ENCODE measurements at places on chromosomes 6 and 20.

GRCh38 chr6:139943391-139943790 is 568.9 kb upstream of the CITED2 start:
- peak; percentile 99 for DNase-seq

DNA sequence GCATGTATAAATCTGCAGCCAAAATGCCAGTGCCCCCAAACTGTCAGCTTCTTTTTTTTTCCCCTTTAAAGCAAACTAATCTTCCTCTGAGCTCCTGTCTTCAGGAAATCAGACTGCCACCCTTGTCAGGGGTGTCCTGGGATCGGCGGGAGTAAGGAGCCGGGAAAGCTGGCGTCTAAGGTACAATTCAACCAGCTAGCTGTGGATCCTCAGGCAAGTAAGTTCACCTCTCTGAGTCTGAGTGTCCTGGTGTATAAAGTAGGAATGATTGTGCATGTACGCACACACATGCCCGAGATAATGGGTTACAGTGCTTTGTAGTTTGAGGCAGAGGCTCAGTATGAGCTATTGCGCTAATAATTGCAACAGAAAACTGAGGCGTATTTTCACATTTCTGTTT is 98.3 kb downstream of the ANKRD60 start:
- DNase-seq: no peak

DNA sequence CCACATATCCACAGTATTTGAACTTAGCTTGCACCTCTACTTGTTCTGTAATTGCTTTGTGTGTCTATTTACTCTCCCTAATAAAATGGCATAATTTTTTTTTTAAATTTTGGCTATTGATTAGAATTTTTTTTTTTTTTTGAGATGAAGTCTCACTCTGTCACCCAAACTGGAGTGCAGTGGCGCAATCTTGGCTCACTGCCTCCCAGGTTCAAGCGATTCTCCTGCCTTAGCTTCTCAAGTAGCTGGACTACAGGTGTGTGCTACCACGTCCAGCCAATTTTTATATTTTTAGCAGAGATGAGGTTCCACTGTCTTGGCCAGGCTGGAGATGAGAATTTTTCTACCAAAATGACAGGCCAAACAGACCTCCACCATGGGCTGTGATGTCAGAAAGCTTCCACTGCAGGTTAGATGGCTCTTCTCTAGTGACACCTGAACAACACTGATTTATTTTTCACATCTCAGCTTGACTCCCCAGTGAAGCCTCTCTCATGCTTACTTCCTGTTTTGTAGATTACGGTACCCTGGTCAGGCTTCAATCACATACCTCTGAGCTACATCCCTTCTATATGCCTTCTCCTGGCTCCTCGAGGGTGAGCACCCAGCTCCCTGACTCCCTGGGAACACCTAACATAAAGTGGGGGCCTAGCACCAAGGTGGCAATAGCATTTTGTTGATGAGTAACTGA is 112.8 kb downstream of the ARHGAP18 start:
- no peak for DNase-seq

DNA sequence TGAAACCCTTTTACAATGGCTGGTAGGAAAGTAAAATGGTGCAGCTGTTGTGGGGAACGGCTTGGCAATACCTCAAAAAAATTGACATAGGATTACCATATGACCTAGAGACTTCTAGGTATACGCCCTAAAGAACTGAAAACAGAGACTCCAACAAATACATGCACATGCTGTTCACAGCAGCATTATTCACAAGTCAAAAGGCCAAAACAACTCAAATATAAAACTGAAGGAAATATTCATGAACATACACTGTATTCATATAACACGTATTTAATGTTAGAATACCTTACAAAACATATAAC is 74.6 kb downstream of the FOXA2 start:
- no peak for DNase-seq

GRCh38 chr20:37757550-37757949 is 63.7 kb downstream of the CTNNBL1 start:
- no peak for DNase-seq

DNA sequence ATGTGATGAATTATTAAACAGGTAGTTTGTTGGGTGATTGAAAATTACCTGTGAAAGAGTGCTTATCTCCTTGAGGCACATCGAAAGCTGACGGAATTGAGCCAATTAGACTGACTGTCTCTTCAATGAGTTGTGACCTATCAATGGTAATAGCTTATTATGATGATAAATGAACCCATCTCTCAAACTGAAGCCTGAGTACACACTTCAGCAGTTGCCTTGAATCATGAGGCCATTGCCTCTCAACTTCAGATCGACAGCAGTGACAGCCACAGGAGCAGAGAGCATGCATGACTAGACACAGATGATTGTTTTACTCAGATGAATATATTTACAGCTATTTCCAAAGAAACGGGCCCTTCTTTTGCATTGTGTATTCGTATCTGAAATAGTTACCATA is 323.9 kb downstream of the LAMA2 start:
- no peak for DNase-seq

DNA sequence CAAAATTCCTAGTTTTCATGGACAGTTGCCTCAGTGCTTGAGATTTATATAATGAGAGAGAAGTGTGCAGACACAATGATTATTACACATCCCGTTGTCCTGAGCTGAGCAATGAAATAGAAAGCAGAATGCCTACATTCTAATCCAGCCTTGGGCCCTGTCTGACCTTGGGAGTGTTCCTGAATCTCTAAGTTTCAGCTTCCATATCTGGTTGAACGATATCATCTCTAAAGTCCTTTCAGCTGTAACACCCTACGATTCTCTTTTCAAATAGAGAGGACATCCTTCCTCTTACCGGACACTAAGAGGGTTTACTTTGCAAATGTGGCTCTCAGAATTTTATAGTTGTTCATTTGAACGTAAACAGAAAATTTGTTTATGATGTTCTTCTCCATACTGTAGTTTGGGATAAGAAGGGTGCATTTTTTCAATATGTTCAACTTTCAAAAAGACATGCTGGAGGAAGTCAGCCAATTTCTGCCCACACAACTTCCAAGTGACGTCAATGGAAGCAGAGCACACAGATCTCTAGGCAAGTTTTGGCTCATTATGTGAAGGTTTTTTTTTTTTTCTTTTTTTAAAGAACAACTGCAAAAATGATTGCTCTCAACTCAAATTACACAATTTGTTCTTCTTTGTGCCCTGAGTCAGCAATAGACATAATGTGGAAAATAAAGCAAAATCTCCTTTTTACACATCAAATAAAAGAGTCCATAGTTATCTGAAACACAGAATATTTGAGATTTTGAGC is 50.4 kb downstream of the PDE7B start:
- peak; percentile 91 for DNase-seq

- peak; percentile 84 for DNase-seq
These were observed 41.5 kb downstream of the MAN1A1 start for GRCh38 chr6:119308048-119308570.

DNA sequence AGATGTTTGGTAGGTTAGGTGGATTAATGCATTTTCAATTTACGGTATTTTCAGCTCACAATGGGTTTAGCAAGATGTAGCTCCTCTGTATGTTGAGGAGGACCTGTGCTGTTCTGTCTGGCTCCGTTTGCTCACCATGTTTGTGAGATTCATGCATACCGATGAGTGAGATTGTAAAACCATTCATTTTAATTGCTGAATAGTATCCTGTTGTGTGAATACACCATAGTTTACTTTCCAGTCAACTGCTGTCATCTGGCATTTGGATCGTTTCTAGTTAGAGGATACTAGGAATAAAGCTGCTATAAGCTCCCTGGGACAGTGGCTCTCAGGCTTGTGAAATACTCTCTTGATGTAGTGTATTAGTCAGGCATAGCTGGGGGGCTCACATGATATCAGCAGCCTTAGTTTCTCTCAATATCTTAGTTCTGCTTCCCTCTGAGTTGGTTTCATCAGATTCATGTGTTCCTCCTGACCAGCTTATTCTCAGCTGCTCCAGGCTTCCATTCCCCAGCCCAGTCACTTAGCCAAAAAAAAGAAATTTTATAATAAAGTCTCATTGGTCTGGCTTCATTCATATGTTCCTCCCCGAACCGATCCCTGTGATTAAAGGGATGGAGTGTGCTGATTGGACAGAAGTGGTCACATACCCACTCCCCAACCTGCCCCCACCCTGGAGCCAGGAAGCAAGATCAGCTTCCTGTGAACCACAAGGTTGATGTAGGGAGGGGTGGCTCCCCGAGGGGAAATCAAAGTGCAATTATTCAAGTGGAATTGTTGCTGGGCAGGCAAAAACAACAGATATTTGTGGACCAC is 10.9 kb upstream of the B4GALT5 start:
- peak; percentile 58 for DNase-seq

GRCh38 chr6:40112350-40112749 is 178.1 kb upstream of the MOCS1 start:
- no peak for DNase-seq

DNA sequence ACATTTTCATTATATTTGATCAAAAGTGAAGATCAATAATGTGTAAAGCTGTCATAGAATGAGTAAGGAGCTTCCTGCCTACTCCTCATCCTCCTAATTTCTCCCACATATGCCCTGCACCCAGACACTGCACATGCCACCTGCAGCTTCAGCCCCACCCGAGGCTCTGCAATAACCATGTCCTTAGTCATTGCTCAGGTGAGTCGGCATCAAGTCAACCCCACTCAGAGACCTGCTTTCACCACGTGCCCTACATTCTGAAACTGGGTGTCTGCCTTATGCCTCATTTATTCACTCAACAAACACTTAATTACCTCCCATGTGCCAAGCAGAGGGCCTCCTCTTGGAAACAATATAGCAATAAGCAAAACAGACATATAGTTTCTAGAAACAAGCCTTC is 15.4 kb upstream of the TNFAIP3 start:
- no peak for DNase-seq

DNA sequence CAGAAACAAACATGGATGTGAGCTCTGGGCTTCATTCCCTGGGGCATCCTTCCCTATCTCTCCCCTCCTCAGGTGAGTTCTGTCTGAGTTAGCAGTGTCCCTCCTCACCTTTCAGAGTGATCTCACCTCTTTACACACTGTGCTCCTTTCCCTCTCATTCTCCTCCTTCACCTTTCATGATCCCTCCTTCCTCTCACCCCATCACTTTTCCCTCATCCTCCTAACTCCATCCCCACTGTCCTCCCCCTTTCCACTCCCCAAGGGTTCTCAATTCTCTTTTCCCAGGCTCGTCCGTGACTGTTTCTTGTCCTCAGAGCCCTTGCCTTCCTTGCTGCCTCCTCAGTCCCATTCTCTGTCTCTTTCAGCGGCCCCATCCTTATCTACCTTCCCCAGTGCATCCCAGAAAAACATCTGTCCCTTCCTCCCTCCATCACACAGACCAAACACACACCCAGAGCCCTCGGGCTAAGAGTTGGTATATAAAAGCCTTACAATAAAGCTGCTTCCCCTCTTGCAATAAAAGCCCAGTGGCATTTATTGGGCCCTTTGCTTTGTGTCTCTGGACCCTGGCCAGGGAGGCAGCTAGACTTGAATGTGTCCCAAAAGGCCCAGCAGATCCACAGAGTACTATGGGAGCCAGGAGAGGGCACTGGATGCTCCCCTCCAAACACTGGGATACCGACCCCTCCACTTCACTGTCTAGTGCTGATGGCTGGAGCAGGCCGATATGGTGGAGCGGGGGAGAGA is 1.9 kb downstream of the RNF39 start:
- DNase-seq: no peak

GRCh38 chr6:43428112-43428570 is 800 bp downstream of the ABCC10 start:
- no peak for DNase-seq

- peak; percentile 21 for DNase-seq
These were observed 178.8 kb upstream of the SNX9 start for GRCh38 chr6:157644043-157644810.

GRCh38 chr6:156378853-156379252 is 398.3 kb upstream of the ARID1B start:
- no peak for DNase-seq

GRCh38 chr6:75467966-75468365 is 25.6 kb downstream of the FILIP1 start:
- no peak for DNase-seq

DNA sequence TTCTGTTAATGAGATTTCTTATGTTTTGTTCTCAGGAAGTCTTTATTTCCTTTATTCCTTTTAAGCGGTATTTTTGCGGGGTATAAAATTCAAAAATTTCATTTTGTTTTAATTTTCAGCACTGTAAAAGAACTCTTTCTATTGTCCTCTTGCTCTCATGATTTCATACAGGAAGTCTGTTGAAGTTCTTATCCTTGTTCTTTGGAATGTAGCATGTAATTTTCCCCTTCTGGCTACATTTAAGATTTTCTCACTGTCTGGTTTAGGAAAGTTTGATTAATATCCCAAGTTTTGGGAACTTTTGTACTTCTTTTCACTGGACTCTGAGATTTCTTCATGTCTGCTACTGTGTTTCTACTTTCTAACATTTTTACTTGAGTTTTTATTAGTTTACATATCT is 581.4 kb upstream of the GJE1 start:
- peak; percentile 4 for DNase-seq

DNA sequence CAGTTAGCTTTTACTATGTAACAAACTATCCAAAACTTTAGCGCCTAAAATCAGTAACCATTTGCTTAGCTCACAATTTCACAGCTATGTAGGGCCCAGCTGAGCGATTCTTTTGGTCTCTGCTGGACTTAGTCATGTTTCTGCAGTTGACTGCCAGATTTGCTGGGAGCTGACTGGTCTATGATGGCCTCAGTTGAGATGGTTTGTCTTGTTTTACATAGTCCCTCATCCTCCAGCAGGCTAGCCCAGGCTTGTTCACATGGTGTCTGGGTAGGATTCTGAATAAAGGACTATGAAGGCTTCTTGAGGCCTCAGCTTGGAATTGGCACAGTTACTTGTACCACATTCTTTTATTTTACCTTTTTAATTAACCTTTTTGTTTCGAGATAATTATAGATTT is 247.8 kb upstream of the CHD6 start:
- DNase-seq: no peak

- DNase-seq: no peak
These were observed 126.8 kb downstream of the IPCEF1 start for GRCh38 chr6:154229786-154230185.

DNA sequence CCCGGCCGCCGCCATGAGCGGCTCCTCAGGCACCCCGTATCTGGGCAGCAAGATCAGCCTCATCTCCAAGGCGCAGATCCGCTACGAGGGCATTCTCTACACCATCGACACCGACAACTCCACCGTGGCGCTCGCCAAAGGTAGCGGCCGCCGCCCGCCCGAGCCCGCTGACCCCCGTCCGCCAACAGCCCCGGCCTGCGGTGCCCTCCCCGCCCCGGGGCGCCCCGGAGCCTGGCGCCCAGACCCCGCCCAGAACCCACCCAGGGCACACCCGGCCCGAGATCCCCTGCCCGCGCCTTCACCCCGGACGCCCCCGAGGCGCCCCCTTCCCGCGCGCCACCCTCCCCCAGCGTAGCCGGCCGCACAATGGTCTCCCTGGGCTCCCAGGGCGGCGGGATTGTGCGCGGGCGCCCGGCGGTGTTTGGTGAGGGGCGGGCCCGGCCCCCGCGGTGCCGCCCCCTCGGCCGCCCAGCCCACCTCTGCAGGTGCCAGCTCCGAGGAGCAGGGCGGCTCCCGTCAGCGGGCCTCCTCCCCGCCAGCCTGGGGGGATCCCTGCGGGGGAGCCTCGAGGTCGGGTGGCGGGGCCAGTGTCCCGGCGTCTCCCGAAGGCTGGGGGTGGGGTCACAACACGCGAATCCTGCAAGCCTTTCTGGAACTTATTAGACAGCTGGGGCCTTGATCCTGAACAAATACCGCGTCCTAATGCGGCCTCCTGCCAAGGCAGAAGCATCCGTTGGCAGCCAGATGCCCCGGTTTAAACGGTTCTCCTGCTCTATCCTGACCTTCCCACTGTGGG is 577 bp downstream of the LSM14B start:
- peak; percentile 25 for DNase-seq

Data from fibroblast of skin of right quadriceps (primary cell).